CMK (cell line): ENCODE measurements at places on chromosomes 2 and 18.

GRCh38 chr2:10080536-10081304 lies 509 bp upstream of the CYS1 start:
- no peak for DNase-seq

DNA sequence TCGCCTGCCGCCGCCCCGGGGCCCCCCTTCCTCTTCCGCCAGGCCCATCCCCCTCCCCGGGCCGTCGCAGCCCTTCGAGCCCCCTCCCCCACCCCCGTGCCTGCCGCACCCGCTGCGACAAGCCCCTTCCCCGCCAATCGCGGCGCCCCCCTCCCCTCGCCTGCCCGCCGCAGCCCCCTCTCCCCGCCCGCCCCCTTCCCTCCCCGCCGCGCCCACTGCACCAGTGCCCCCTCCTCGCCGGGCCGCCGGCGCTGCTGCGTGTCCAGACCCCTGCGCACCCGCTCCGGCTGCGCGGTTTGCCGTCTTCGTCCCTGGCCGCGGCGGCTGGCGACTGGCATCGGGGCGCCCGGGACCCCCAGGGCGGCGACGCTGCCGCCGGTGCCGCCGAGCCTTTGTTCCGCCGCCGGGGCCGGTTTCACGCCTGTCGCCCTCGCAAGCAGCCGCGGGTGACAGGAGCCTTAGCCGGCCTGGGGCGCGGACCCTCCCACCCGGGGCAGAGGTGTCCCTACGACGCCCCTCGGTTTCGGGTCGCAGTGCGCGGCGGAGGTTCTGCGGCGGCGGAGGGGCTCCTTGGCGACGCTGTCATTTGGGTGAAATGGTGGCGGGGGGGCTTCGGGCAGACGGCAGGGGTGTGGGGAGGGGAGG lies 18.1 kb downstream of the GPC1 start:
- no peak for DNase-seq

GRCh38 chr2:33897741-33898140 lies 298.6 kb upstream of the FAM98A start:
- no peak for DNase-seq

DNA sequence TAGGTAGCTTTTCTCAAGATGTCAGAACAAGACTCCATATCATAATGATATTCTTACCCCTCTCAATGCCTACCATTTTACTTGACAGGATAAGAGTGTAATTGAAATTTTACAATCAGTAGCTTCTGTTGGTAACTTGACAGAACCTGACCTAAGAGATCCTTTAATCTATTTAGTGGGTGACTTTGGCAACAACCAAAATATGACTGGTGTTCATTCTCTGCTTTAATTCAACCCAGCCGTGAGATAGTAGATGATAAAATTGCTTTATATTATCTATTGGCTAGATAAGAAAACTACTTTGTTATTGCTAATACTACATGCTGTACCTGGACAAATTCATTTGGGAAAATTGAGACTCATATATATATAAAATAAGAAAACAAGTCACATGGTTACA lies 770.2 kb upstream of the NXPH2 start:
- DNase-seq: no peak

GRCh38 chr2:228728961-228729360 lies 542.1 kb downstream of the PID1 start:
- no peak for DNase-seq

- DNase-seq: no peak
These were observed 217.6 kb downstream of the ANKRD30B start for GRCh38 chr18:14965553-14965952.

GRCh38 chr2:103152556-103152955 lies 390.7 kb downstream of the TMEM182 start:
- DNase-seq: no peak

- DNase-seq: no peak
These were observed 83.0 kb downstream of the GBX2 start for GRCh38 chr2:236085211-236085610.

DNA sequence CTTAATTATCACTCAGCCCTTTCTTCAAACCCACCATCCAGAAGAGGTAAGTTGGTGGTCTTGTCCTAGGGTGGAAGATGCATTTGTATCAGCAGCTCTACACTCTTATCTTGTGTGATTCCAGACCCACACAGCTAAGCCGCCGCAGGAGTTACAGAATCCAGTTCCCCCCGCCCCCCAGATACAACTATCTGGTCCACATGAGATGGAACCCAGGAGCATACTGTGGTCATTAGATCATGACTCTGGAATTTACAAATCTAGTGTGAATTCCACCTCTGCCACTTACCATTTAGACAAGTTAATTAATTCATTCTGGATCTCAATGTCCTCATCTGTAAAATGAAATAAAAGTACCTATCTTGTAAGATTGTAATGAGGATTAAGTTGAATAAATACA lies 486.4 kb downstream of the BCL11A start:
- no peak for DNase-seq
